ENCODE measurements at places on chromosomes 12 and 14. TPM values are rescaled to one million over a fixed set of nuclear protein-coding genes. Genes with fewer than 3 reads are reported as not detected.

Gene ITFG2
- 32.6 TPM for total RNA-seq

Gene RNF212B
- total RNA-seq = not detected

Gene RPGRIP1
- total RNA-seq = not detected

Gene KSR2
- total RNA-seq = not detected

Gene CACNA1C
- 6.0 TPM for total RNA-seq

Gene SPX
- 0.54 TPM for total RNA-seq

Gene DPPA3
- total RNA-seq = not detected

Gene CMKLR1
- not detected for total RNA-seq

Gene CAND1
- 238 TPM for total RNA-seq

Gene NFE2
- total RNA-seq = 1.2 TPM

Gene PTCSC3
- not detected for total RNA-seq

Gene SELPLG
- total RNA-seq = 1.5 TPM

Gene MMP14
- 258 TPM for total RNA-seq

GRCh38 chr12:43273467-43273866, 278.5 kb downstream of the ADAMTS20 start:
- DNase-seq = peak; percentile 36

- DNase-seq = no peak
Measured at GRCh38 chr12:32589165-32589865, 89.8 kb upstream of the DNM1L start.

GRCh38 chr12:94839347-94839746, 164.2 kb downstream of the NDUFA12 start:
- no peak for DNase-seq

DNA sequence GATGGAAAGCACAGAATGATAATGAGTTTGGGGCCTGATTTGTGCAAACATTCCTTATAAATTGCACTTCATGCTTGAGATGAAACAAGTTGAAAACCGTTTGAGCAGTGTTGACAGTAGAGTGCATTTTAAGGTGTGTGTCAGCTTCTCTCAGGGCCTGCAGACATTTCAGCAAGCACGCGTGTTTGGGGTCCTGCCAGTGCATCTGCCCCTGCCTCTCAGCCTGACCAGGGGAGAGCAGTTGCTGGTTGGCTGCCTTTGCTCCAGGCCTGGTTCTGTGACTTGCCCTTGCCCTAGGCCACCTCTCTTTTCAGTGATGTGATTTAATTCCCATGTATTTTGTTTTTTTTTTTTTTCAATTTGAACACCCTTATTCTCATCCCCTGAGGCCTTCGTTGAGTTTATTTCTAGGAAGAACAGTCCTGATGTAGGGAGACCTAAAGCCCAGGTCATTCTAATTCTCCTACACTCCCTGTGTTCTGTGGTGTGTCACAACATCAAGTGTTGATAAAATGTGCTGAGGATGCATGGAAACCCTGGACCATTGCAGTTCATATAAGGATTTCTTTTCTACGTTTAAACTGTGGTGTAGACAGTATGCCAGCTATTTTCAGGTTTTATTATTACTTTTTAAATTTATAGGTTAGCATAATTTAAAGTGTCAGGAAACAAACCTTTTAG, 40.1 kb upstream of the AMN start:
- DNase-seq = no peak

- DNase-seq = peak; percentile 90
Measured at GRCh38 chr12:65765436-65765813, 58.9 kb upstream of the HMGA2 start.

DNA sequence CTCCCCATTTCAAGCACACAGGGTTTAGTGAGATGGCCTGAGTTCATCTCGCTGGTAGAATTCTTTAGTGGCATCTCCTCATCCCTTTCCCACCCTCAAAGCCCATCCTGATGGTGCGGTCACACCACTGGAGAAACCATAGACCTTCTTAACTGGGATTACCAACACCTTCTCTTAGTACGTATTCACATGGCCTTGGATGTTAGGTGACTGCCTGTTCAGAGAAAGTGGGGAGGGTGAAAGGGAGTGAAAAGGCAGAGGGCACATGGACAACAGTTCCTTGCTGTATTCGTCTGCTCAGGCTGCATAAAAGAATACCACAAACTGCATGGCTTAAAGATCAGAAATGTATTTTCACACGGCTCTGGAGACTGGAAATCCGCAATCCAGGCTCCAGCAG, 306.1 kb downstream of the ZFP36L1 start:
- DNase-seq = no peak

- no peak for DNase-seq
Measured at GRCh38 chr12:14171106-14171505, 189.7 kb upstream of the GRIN2B start.

GRCh38 chr12:89225808-89226411, 126.4 kb downstream of the DUSP6 start:
- peak; percentile 96 for DNase-seq

GRCh38 chr12:100508751-100509150, 35.1 kb downstream of the NR1H4 start:
- no peak for DNase-seq

DNA sequence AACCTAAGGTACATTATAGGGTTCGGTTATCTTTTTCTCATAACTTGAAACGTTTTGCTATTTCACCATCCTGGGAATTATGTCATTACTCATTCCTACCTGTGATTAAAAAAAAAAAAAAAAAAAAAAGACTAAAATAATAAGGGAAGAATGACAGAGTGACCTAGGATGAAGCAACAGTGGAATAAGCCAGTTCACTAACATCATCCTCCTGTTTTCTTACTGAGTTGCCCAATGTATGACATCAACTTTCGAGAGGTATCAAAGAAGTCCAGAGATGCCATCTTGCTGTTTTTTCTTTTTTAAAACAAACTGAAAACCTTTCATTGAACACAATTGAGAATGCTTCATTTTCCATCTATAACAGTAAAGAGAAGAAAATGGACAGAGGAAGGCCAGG, 42.8 kb downstream of the AMN start:
- DNase-seq = no peak

GRCh38 chr14:36751920-36752319, 90.3 kb downstream of the PAX9 start:
- no peak for DNase-seq

GRCh38 chr14:51023964-51024363, 70.9 kb downstream of the TRIM9 start:
- DNase-seq = no peak

GRCh38 chr12:50017641-50018040, 7.7 kb downstream of the RACGAP1 start:
- peak; percentile 77 for DNase-seq

- peak; percentile 83 for DNase-seq
Measured at GRCh38 chr12:30613119-30613830, 82.4 kb downstream of the IPO8 start.

Data from fibroblast of the aortic adventitia (primary cell).